ENCODE measurements at places on chromosomes 4 and X. TPM values are rescaled to one million over a fixed set of nuclear protein-coding genes. Genes with fewer than 3 reads are reported as not detected.

GALNTL6 gene
- total RNA-seq = 0.39 TPM

GRCh38 chrX:68834371-68835103 is 5.7 kb downstream of the EFNB1 start:
- H3K4me1 ChIP-seq = no peaks in the 10 kb centered on the region
- no peak overlapping the region for H3K27ac ChIP-seq
- DNase-seq = no peak
- H3K36me3 ChIP-seq = peaks cover 2% of the 10 kb centered on the region
- H3K4me3 ChIP-seq = no peak overlapping the region
- H3K27me3 ChIP-seq = no peaks in the 10 kb centered on the region

DNA sequence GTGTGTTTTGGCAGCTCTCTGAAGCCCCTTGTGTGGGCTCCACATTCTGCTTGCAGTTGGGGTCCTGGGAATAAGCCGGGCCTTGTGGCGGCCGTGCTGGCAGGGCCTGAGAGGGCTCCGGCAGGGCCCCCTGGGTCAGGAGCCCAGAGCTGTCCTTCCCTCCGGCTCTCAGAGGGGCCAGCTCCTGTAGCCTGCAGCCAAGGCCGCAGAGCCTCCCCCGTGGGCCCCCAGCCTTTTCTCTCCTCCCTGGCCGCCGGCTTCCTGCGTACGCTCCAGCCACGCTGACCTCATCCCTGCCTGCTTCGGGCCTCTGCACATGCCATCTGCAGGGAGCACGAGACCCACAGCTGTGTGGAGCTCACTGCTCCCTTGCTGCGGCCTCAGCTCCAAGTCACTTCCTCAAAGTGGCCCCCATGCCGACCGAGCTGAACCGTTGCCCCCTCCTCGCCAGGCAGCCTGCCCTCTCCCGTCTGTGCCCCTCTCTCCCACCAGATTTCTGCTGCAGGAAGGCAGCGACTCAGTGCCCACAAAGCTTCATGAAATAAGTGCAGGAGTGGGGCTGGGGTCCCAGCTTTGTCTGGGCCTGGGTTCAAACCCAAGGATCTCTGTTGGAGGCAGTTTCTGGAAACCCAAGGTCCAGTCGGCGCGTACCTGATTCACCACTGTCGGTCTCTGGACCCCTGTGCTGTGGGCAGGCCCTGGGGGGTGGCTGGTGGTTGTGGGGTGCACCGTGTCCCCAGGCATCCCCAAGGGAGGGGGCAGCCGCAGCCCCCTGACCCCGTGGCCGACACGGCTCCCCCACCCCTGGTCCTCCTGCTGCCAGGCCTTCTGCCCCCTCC is 57.1 kb upstream of the NKX1-1 start:
- H3K4me1 ChIP-seq = no peaks in the 10 kb centered on the region
- no peak overlapping the region for H3K27ac ChIP-seq
- no peak overlapping the region for H3K4me3 ChIP-seq
- no peaks in the 10 kb centered on the region for H3K36me3 ChIP-seq

- no peaks in the 10 kb centered on the region for H3K27me3 ChIP-seq
- no peaks in the 10 kb centered on the region for H3K4me1 ChIP-seq
- H3K4me3 ChIP-seq = no peak overlapping the region
- DNase-seq = no peak
- no peak overlapping the region for H3K27ac ChIP-seq
- no peaks in the 10 kb centered on the region for H3K36me3 ChIP-seq
These were observed 129.9 kb upstream of the SLITRK2 start for GRCh38 chrX:145687707-145688106.

- no peaks in the 10 kb centered on the region for H3K27me3 ChIP-seq
- DNase-seq = no peak
- no peak overlapping the region for H3K4me3 ChIP-seq
- no peaks in the 10 kb centered on the region for H3K36me3 ChIP-seq
These were observed 80.1 kb downstream of the ANAPC4 start for GRCh38 chr4:25457053-25457715.

GRCh38 chrX:100995469-100995868 is 26.0 kb downstream of the ARL13A start:
- H3K27ac ChIP-seq = no peak overlapping the region
- no peaks in the 10 kb centered on the region for H3K36me3 ChIP-seq
- H3K4me3 ChIP-seq = no peak overlapping the region
- H3K4me1 ChIP-seq = no peaks in the 10 kb centered on the region

DNA sequence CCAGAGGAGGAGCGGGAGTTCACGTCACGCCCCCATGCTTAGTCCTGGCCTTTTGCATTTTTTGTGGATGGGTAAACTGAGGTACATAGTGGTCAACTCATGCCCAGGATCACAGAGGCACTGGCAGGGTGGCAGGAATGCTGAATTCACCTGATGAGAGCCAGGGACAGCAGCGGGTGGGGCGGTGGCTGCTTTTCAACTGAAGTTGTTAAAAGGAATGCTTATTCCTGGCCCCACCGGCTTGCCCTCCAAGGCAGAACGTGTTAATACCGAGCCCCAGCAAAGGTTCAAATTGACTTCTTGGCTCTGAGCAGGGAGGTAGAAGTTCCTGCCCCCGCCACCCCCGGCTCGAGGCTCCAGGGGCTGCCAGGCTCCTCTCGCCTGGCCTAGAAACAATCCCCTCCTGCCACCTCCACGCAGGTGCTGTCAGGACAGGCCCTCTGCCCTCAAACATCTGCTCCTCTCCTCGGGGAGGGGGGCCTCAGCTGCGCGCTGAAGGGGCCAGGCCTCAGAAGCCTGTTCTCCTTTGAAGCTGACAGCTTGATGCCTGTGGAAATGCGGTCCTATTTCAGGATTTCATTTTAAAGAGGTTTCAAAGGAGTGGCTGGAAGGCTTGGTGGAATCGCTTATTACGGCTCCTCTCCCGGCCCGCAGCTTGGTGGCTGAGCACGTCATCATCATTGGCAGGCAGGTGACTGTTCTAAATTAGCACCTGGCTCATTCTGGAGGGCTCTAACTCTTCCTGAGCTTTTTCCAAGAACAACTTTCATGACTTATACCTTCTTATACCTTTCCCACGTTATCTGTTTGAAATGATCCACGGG is 93.0 kb downstream of the PHKA2 start:
- H3K27me3 ChIP-seq = no peaks in the 10 kb centered on the region
- no peak overlapping the region for H3K4me3 ChIP-seq
- no peaks in the 10 kb centered on the region for H3K36me3 ChIP-seq
- H3K4me1 ChIP-seq = no peaks in the 10 kb centered on the region

GRCh38 chr4:610411-611261 is 14.7 kb upstream of the PDE6B start:
- H3K27me3 ChIP-seq = no peaks in the 10 kb centered on the region
- peak; percentile 62 for DNase-seq
- H3K27ac ChIP-seq = no peak overlapping the region
- H3K4me3 ChIP-seq = no peak overlapping the region

MND1 gene
- total RNA-seq = 0.81 TPM

DNA sequence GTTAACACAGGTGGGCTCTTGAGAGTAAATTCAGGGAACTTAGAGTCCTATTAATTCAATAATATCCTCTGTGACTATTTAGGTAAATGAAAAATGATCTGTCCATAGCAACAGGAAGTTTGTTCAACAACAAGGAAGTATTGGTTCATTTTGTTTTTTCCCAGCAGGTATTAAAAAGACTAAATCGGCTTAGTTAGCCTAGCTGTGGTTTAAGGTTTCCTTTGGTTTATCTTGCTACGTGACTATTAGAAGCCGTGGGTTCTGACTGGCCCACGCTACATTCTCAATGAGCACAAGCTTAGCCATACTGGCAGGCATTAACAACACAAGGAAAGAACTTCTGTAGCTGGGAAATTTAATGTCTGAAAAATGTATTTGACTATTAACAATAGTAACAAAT is 168.8 kb upstream of the HS3ST1 start:
- H3K36me3 ChIP-seq = no peaks in the 10 kb centered on the region
- no peaks in the 10 kb centered on the region for H3K27me3 ChIP-seq
- H3K4me3 ChIP-seq = no peak overlapping the region
- no peak overlapping the region for H3K27ac ChIP-seq

DNA sequence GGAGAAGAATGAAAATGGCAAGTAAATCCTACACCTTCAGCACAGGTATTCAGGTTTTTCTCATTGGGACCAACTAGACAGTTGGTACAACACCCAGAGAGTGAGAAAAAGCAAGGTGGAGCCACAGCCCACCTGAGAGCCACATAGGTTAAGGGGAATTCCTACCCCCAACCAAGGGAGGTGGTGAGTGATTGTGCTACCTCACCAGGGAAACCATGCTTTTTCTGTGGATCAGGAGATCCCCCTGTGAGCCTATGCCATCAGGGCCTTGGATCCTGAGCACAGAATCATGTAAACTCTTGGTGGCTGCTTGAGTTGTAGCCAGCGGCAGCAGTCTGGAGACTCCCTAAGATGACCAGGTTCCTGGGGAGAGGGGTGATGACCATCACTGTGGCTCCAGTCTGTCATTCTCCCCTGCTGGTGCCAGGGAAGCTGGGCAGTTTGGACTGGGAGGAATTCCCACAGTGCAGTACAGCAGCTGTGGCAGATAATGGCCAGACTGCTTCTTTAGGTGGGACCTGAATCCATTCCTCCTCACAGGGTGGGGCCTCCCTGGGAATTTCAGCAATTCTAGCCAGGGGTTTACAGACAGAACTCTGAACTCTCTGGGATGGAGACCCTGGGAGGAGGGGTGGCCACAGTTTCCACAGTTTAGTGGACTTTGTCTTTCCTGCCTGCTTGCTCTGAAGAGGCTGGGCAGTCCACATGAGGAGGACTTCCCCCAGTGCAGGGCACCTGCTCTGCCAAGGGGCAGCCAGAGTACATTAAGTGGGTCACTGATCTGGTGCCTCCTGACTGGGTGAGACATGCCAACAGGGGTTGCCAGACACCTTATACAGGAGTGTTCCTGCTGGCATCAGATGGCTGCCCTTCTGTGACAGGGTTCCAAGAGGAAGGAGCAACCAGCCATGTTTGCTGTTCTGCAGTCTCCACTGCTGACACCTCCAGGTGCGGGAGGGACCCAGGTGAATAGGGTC is 43.2 kb downstream of the PARM1 start:
- peaks cover 3% of the 10 kb centered on the region for H3K36me3 ChIP-seq
- no peaks in the 10 kb centered on the region for H3K27me3 ChIP-seq
- peak overlapping the region; percentile 10 for H3K27ac ChIP-seq
- no peak overlapping the region for H3K4me3 ChIP-seq
- peaks cover 5% of the 10 kb centered on the region for H3K4me1 ChIP-seq

DNA sequence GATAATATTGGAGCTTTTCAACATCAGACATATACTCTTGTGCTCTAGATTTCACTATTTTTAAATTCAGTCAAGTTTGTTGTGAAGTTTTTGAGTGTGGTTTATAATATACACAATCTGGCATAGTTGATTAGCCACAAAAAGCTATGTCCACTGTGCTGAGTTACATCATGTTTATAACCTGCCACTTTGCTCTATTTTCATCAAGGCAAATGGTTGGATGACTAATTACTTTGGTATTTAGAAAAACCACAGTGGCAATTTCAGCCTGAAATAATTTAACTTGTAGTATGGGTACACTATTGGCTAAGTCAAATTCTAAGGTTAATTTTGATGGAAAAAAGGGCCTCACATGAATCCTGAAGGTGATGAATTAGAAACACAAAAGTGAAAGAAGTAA is 262.6 kb downstream of the C4orf33 start:
- no peaks in the 10 kb centered on the region for H3K36me3 ChIP-seq
- DNase-seq = no peak
- H3K4me3 ChIP-seq = no peak overlapping the region
- H3K4me1 ChIP-seq = peaks cover 7% of the 10 kb centered on the region
- H3K27ac ChIP-seq = no peak overlapping the region

DNA sequence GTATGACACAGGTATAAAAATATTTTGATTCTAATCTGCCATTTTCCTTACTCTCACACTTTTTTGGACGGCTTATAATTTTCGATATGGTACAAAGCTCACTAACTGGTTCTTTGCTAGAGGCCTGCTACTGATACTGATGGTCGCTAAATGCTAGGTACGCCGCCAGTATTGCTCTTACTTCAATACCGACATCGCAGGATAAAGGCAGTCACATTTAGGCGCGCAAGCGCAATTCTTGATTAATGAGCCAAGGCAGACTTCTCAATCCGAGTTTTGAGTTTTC is 557 bp upstream of the USP38 start:
- H3K4me1 ChIP-seq = peaks cover 2% of the 10 kb centered on the region
- no peaks in the 10 kb centered on the region for H3K36me3 ChIP-seq
- H3K27ac ChIP-seq = peak overlapping the region; percentile 77
- peak overlapping the region; percentile 65 for H3K4me3 ChIP-seq
- H3K27me3 ChIP-seq = no peaks in the 10 kb centered on the region

DNA sequence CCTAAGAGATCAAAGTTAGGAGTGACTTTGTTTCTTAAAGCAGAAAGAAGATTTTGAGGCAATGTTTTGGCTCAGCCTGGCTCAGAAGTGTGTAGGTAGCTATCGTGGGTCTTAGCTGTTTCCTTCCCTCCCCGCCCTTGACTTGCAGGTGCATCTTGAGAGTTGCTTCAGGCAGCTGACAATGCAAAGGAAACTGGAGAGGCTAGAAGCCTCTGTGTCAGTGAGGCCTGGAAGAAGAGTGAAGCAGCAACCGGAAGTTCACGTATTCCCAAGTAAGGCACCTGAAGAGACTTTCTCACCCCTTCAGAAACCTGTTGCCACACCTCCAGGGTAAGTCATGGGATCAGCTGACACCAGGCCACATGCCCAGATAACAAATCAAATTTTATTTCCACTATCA is 10.6 kb upstream of the XKRX start:
- no peaks in the 10 kb centered on the region for H3K27me3 ChIP-seq
- H3K4me3 ChIP-seq = no peak overlapping the region
- H3K36me3 ChIP-seq = no peaks in the 10 kb centered on the region
- H3K4me1 ChIP-seq = no peaks in the 10 kb centered on the region

DNA sequence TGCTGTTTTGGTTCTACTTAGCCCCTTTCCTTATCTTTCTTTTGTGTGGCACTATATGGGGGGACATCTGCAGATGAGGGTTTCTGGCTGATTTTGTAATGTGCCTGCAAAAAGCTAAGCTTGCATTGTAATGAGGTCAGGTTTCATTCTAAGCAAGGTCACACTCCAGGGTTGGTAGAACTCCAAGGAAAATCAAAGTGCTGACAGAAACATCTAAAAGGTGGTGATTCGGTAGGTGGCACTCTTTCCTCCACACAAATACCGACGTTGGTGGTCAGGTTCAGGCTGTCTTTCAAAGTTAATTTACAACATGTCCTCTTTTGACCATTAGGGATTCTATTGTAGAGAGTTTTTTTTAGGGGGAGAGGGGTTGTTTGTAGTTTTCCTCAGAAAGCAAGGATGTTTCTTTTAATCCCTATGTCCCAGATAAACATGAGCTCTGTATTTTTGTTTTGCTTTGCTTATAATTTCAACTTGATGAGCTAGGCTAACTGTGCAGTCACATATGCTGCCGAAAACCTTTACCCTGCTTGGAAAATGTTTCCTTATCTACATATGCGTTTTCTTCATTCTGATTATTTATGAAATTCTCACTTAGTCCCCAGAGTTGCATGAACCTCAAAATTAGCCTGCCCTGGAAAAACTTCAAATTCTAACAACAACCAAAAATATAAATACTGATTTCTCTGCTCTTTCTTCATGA is 434.2 kb downstream of the PPARGC1A start:
- H3K36me3 ChIP-seq = no peaks in the 10 kb centered on the region
- no peak overlapping the region for H3K27ac ChIP-seq
- H3K27me3 ChIP-seq = no peaks in the 10 kb centered on the region
- H3K4me1 ChIP-seq = no peaks in the 10 kb centered on the region
- no peak for DNase-seq

- no peak for DNase-seq
- H3K4me3 ChIP-seq = no peak overlapping the region
- peaks cover 13% of the 10 kb centered on the region for H3K4me1 ChIP-seq
- peak overlapping the region; percentile 16 for H3K27ac ChIP-seq
- H3K27me3 ChIP-seq = no peaks in the 10 kb centered on the region
These were observed 102.5 kb upstream of the MYOZ2 start for GRCh38 chr4:119032921-119033685.

Measured in aorta (tissue), 5 donors.